ENCODE measurements at places on chromosomes 11 and 22. TPM values are rescaled to one million over a fixed set of nuclear protein-coding genes. Genes with fewer than 3 reads are reported as not detected.

SHISAL1 gene
- total RNA-seq, result not detected

GRCh38 chr11:110728883-110729282 is 16.6 kb upstream of the ARHGAP20 start:
- DNase-seq, result no peak

DNA sequence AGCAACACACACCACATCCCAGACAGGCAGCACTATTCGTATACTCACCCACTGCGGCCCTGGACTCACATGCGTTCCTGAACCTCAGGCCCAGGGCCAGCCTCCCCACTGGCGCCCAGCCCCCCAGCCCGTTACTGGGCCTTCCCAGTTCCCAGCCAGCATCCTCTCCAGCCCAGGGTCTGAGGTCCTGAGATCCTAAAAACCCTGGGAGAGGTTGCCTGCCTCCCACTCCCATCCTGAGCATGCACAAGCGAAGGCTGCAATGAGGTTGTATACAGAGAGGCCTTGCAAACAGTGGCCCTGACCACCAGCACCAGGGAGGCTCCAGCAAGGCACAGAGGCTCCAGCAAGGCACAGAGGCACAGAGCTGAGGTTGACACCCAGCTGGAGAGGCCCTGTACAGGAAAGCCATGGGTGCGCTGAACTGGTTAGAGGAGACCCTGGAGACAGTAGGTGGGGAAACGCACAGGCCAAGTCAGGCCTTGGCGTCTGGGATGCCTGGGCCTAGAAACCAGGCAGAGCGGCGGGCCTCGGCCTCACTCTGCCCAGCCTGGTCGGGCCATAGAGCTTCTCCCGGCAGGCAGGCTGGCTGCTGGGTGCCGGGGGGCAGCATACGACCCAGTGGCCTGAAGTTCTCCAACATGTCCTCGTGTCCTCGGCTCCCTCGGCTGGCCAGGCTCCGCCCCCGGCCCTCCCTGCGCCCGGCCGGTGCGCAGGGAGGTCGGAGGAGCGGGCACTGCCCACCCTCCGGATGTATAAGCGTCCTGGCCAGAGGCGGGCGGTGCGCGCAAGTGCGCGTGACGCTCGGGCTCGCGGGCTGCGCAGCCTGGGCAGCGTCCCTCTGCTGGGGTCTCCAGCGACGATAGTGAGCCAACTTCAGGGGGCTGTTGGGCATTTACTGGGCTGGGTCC is 2.3 kb upstream of the TBX1 start:
- no peak for DNase-seq

SAAL1 gene
- total RNA-seq, result 39.9 TPM

NPTXR gene
- 0.83 TPM for total RNA-seq

GRCh38 chr11:19614370-19614940 is 98.2 kb upstream of the NAV2 start:
- DNase-seq, result no peak

- no peak for DNase-seq
Measured at GRCh38 chr11:111012491-111012890, 233.0 kb upstream of the POU2AF2 start.

CALCA gene
- not detected for total RNA-seq

APOBEC3A gene
- total RNA-seq, result not detected

EIF1AD gene
- 44.4 TPM for total RNA-seq

DNA sequence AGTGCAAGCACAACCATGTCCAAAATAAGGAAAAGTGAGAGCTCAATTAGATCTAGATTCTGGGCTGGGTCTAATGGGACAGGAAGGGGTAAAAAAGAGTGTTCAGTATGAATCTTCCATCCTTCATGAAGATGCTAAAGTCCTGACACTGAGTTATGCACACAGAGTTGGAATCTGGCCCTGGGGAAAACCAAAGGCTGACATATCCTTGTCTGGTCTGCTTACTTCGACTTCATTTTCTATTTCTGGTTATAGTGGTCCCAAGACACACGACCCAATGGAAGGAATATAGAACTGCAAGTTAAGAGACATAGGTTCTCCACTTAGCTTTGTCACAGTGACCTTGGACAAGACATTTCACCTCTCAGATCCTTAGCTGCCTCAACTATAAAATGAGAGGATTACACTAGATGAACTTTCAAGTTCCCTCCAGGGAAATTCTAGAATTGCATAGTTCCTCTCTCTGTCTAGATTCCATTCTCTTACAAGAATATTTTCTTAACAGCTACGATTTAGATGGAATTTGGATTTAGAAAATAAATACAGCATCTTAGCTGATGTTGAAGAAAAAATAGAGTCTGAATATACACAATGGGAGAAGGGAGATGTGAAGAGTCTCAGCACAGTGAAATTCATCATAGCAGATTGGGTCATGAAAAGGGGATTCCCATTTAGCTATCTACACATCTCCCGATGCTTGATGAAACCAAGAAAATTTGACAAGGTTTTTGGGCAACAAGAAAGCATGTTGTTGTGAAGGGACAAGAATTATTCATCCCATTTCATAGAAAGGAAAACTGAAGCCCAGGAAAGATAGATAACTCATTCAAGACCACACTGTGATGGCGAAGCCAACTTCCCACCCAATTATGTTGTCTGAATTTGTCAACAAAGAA is 3.3 kb downstream of the BLID start:
- DNase-seq, result no peak

DNA sequence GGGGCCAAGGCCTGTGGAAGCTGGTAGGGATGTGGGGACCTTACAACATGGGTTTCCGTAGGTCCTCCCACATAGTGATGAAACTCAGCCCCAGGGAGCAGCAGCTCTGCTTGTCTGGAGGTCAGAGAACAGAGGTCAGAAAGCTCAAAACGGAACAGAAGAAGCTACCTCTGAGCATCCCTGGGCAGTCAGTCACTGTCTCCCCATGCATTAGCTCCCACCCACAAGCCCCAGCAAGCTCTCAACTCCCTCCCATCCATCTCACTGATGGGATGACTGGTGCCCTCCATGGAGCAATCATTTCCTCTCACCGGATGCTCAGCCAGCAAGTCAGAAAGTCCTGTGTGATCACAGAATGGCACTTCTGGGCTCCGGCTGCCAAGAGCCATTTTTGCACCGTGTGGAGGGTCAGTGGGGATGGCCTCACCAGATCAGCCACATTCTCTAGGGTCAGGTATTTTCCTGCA is 1.9 kb downstream of the TPP1 start:
- DNase-seq, result no peak

RPL27A gene
- total RNA-seq, result 959 TPM

CLCF1 gene
- 0.81 TPM for total RNA-seq

ART5 gene
- total RNA-seq, result not detected

APLNR gene
- total RNA-seq, result not detected

DNA sequence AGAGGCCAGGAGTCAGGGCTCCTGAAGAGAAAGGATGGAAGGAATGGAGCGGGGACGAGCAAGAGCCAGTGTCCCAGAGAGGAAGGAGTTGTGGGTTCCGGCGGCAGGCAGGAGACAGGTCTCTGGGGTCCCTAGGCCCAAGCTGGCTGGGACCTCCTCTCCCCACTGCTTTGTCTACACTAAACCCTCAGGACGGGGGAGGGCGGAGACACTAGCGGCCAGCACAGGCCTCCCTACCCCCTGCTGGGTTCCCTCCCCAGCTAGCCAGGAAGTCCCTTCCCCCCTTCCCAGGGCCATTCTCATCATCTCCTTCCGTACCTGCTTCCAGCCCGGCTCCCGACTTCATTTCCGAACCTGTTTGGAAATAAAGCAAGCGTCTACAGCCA is 79.5 kb downstream of the ST3GAL4 start:
- no peak for DNase-seq

GRCh38 chr11:105298630-105299029 is 159.1 kb upstream of the CARD18 start:
- no peak for DNase-seq

TMEM25 gene
- total RNA-seq, result 9.8 TPM

DNA sequence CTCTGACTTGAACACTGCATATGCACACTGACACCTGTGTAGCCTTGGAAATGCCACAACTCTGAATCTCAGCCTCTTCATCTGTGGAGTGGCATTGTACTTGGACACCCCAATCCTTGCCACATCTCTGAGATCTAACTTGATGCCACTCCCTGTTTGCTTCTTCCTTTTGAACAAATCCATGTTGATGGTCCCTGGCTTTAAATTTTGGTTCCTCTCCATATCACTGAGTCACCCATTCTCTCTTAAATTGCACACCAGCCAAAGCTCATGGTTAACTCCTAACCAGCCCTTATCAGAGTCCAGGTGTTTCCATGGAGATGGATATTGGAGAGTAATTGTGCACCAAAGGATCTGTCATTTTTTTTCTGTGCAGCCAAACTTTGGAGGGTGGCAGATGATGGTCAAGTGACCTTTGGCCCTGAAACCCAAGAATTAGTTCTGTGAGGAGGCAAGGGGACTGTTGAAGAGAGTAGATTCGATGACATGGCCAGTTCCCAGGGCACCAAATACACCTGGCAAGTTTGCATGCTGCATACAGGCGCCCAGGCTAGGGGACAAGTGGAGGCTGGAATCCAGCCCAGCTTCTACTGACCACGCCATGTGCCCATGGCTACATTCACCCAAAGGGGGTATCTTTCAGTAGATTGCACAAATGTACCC is 25.1 kb upstream of the PAMR1 start:
- DNase-seq, result no peak

GRCh38 chr22:37416389-37416788 is 10.9 kb downstream of the ELFN2 start:
- no peak for DNase-seq

WNT11 gene
- total RNA-seq, result 0.43 TPM

DNA sequence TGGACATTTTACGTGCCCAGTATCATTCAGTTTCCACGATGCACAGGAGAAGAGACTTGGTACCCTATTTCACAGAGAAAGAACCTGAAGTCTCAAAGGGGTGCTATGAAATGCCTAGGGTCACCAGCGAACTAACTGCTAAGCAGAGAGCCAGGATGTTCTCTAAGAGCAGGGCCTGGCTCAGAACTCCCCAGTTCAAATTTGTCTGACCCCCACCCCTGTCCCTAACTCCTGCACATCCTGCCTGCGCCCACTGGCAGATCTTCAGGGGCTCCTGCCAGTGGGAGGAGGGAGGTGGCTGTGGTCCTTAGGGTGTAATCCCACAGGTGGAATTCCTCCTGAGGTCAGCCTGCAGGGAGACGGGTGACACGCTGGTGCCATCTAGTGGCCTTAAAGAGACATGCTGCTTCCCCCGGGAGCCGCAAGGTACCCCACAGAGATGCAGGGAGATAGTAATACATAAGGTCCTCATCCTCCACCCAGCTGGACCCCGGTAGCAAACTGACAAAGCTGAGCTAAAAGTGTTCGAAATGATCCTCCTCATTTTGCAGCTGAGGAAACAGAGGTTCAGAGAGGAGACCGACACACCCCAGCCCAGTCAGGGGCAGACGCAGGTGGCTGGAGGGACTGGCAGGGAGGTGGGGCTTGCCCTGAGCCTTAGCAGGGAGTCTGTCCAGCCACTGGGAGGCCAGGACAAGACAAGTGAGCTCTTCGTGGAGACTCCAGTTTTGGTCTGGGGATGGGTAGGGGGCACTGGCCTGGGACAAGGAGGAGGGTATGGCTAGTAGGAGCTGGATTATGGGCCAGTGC is 34.1 kb downstream of the MB start:
- DNase-seq, result peak; percentile 59

NXPE2 gene
- total RNA-seq, result not detected

GRCh38 chr11:69699213-69699612 is 4.6 kb downstream of the FGF19 start:
- no peak for DNase-seq

MYOD1 gene
- not detected for total RNA-seq

DNA sequence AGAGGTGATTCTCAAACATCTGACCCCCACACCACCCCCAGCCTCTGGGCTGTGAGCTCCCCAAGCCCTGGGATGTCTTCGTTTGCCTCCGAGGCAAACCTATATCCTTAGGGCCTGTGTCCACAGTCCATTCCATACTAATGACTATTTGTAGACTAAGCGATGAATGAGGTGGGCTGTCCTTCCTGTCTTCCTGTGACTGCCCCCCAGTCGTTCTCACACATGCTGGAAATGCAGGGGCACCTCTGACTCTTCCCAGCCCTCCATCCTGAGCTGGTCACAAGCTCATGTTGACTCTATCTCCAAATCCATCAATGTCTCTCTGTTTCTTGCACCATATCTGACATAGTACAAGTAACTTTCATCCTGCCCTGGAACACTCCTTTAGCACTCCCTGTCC is 4.8 kb downstream of the ATG16L2 start:
- no peak for DNase-seq

DNA sequence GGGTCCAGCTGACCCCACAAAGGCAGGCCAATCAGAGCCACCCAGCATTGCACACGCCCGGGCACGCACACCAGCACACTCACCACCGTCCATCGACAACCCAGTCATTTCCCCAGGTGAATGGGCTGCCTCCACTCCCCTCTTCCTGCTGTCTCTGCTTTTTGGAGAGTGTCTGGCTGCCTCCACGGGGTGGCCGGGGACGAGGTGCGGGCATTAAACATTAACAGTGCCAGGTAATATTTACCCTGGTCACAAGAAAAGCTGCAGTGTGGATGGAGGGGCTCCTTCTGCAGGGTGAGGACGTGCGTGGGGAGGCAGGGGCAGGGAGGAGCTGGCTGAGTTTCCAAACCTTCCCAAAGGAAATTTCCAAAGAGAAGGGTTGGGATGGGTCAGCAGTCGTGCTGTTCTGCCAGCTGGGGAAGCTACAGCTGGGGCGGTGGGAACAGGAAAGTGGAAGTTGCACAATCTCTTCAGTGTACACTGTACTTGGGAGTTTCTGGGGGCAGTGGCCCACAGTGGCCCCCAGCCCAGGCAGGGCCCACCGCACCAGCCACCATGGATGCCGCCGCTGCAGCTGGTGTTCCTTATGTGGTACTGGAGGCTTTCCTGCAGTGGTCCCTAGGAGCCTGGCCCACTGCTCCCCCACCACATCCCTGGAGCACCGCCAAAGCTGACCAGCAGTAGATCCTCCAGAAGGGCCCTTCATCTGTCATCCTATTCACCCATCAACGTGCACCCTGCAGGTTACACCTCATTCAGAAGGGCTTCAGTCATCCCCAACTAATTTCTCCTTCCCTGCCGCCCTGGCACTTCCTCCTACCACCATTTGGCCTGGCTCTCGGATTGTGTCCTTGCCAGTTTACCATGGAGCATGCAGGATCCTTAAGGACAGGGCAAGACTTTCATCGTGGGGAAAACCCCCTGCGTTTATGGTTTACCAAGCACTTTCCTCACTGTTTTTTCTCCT is at the start of gene FXYD2:
Gene FXYD2 (minus strand): TSS at position 174 of the 967 bp plus-strand sequence. CDS start 66 bp downstream, at position 108.
- DNase-seq, result no peak

GRCh38 chr11:124834526-124835180 is 30.6 kb upstream of the ROBO3 start:
- DNase-seq, result no peak

DNA sequence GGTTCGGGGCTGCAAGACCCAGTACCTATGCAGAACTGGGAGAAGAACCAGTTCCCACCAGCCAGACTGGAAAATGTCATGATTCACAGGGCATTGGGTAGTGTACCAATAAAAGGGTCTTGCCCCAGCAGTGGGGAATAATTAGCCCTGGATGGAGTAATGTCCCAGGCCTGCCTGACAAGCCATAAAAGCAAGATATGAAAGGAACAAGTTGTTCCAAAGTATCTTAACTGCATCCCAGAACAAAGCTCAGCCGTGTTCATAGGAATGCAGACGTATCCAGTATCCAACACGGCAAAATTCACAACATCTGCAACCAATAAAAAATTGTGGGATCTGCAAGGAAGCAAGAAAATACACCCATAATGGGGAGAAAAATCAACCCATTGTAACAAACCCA is 47.9 kb downstream of the ASCL2 start:
- no peak for DNase-seq
